ENCODE measurements at places on chromosomes 16 and 17.

DNA sequence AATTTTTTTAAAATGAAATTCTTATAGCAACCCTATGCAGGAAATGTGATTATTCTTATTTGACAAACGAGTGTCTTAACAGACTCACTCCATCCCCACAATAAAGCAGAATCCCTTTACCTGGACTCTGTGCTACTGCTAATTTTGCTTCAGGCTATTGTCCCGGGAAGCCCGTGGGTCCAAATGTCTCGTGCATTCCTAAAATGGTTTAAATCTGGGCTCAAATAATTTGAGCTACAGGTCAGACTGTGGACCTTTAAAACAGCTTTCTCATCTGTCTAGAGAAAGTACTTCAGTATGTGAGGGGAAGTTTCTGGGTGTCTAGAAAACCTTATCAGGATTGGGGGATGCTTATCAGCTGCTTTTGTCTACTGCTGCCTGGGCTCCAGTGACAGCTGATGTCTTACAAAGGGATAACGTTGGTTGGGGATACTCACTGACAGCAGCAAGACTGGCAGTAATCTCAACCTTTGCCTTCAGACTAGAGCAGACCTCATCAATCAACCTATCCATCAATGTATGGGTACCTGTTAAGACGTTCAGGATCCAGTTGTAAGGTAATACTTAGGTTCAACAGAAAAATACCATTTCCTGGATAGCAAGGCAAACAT, 197.9 kb upstream of the CDH11 start:
- H3K36me3 ChIP-seq, result no peaks in the 10 kb centered on the region
- H3K4me1 ChIP-seq, result no peaks in the 10 kb centered on the region
- no peaks in the 10 kb centered on the region for H3K27me3 ChIP-seq
- H3K4me3 ChIP-seq, result no peak overlapping the region
- no peak overlapping the region for H3K27ac ChIP-seq
- no peak for ATAC-seq

DNA sequence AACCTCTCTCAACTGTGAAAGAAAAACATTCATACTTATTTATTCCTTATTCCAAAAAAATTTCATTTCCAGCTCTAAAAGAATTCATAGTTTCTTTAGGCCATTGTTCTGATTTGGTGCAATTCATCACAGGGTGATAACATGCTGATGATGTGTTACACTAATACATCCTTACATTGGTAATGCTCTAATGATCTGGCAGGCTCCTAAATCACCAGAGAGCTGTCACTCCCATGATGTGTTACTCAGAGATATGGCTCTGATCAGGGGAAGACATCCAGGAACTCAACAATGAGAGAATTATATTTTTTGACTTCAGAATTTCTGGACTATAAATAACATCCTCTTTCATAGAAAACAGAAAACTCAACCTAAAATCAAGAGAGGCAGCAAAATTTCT, 209.3 kb downstream of the CHD9NB start:
- H3K27ac ChIP-seq, result no peak overlapping the region
- no peak for ATAC-seq
- H3K4me1 ChIP-seq, result no peaks in the 10 kb centered on the region
- no peaks in the 10 kb centered on the region for H3K27me3 ChIP-seq
- H3K4me3 ChIP-seq, result no peak overlapping the region
- H3K36me3 ChIP-seq, result no peaks in the 10 kb centered on the region

DNA sequence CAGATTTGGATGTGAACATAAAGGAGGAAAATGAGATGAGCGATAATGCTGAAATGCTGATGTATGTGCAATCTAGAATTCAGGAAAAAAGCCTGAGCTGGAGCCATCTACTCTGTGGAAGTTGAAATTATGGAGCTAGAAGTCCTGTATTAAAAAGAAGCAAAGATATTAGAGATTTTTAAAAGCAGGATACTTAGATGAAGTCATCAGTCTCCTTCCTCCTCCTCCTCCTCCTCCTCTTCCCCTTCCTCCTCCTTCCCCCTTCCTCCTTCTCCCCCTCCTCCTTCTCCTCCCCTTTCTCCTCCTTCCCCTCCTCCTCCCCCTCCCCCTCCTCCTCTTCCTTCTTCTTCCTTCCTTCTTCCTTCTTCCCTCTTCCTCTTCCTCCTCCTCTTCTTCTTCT, 823.8 kb upstream of the CA10 start:
- H3K4me3 ChIP-seq, result no peak overlapping the region
- H3K27me3 ChIP-seq, result no peaks in the 10 kb centered on the region
- H3K27ac ChIP-seq, result no peak overlapping the region
- no peaks in the 10 kb centered on the region for H3K36me3 ChIP-seq

GRCh38 chr16:10575506-10576130, 4.8 kb downstream of the EMP2 start:
- no peaks in the 10 kb centered on the region for H3K4me1 ChIP-seq
- H3K36me3 ChIP-seq, result no peaks in the 10 kb centered on the region
- no peak for ATAC-seq
- peaks cover 25% of the 10 kb centered on the region for H3K27me3 ChIP-seq
- H3K4me3 ChIP-seq, result no peak overlapping the region

DNA sequence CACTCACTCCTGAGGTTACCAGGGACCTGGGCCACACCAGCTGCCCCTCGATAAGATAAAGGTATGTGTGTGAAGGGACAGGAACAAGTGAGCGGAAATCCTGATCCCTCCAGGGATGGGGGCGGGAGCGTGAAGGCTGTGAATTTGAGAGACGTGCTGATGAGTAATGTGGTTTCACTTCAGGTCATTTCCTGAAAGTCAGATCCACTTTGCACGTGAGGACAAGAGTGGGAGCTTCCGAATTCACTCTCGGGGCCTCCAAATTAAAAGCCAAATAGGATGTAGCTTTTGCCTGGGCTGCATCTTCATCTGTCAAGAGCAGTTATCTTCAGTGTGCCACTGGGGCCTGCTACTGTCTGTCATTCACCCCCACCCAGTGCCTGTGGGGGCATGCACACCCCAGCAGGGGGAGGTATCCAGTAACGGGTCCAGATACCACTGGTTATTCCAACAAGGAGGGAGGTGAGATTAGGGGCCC, 87.4 kb upstream of the LHX1 start:
- peak; percentile 77 for ATAC-seq
- peaks cover 3% of the 10 kb centered on the region for H3K27me3 ChIP-seq
- peak overlapping the region; percentile 90 for H3K27ac ChIP-seq
- peaks cover 19% of the 10 kb centered on the region for H3K4me1 ChIP-seq

GRCh38 chr16:69768666-69769065, 6.5 kb downstream of the WWP2 start:
- peak overlapping the region; percentile 17 for H3K27ac ChIP-seq
- no peak for ATAC-seq
- H3K27me3 ChIP-seq, result no peaks in the 10 kb centered on the region
- peaks cover 43% of the 10 kb centered on the region for H3K4me1 ChIP-seq

GRCh38 chr16:1468426-1468810, 6.4 kb downstream of the CLCN7 start:
- peaks cover 10% of the 10 kb centered on the region for H3K4me1 ChIP-seq
- H3K27me3 ChIP-seq, result no peaks in the 10 kb centered on the region
- H3K4me3 ChIP-seq, result no peak overlapping the region

DNA sequence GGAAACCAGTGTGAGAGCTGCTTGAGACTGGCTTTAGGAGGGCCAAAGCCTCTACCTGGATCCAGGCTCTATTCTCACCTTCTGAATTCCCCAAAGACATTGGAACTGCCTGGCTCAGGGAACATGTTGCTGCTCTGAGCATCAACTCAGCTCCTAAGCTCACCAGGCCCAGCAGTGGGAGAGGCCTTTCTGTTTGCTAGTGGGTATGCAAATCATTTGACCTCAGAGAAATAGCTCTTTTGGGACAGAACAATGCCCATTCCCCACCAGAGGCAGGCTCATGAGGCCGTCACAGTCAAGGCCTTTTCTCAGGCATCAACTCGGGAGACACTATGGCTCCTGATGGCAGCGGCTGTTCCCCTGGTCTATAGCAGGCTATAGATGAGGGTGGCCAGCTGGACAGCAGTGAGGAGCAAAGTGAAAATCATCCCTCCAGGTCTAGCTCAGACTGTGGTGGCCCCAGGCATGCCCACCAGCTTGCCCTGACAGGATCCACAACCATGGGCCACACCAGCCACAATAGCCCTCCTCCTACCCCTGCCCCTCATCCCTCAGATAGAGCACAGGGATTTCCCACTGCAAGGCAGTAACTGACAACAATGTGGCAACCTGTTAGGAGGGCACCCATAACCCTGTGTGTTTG, 30.4 kb upstream of the GFOD2 start:
- no peaks in the 10 kb centered on the region for H3K27me3 ChIP-seq
- ATAC-seq, result no peak
- H3K27ac ChIP-seq, result peak overlapping the region; percentile 10

DNA sequence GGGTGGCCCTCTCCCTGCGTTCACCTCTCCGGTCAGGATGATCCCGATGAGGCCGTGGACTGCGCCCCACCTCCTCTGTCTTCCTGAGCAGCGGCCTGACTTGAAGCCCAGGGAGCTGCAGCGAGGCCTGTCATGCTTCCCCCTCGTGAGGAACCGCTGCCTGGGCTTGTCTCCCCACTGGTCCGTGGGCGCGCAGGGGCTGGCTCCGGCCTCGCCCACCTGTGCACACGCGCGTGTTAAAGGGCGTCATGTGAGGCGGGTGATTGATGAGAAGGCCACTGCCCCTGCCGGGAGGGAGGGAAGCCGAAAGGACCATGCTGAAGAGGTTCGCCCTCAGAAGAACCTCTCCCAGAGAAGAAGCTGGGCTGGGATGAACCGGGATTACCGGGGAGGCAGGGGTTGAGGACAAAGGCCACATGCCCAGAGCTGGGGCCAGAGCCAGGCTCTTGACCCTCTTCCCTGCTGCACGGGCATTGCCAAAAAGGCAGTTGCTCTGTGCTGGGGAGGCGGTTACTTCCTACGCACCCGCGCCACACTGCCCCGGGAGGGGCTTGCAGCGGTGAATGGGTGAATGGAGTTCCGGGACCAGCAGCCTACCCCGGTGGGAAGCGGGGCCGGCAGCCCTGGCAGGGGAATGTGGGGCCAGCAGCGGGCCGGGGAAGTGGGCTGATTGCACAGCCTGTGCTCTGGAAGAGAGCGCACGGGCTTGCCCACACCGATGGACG, 85.9 kb upstream of the GSE1 start:
- no peaks in the 10 kb centered on the region for H3K27me3 ChIP-seq
- H3K27ac ChIP-seq, result no peak overlapping the region
- H3K4me1 ChIP-seq, result peaks cover 6% of the 10 kb centered on the region
- no peaks in the 10 kb centered on the region for H3K36me3 ChIP-seq
- H3K4me3 ChIP-seq, result no peak overlapping the region

DNA sequence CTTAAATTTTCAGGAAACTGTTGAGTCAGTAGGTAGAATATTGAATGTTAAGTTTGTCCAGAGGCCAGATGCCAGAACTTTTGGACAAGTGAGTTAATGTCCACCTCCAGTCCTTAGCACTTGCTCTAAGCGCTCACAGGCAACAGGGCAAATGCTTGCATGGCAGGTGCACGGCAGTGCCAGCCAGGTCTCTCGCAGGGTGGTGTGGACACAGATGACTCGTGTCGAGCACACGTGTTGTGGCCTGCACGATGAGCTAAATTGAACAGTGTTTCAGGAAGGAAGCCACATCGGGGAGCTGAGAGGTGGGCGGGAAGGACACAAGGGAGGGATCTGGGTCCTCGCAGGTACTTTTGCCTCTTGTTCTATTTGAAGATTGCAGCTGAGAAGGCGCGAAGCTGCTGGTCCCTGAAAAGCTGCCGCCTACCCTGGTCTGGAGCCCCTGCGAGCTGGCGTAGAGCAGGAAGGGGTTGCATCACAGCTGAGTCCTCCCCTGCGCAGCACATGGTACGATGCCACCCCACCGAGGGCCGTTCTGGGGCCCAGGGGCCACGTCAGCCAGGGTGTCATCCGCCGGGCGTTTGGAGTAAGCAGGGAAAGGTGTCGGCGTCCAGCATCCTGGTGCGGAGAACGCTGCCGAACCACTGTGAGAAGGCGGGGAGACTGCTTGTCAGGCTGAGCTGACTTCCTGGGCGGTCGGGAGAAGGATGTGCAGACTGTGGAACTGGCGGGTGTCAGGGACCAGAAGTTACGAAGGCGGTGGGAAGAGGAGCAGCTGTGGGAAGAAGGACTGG, 6.3 kb downstream of the RAB40C start:
- H3K36me3 ChIP-seq, result peaks cover 4% of the 10 kb centered on the region
- peaks cover 21% of the 10 kb centered on the region for H3K4me1 ChIP-seq
- no peak for ATAC-seq
- H3K27ac ChIP-seq, result no peak overlapping the region

DNA sequence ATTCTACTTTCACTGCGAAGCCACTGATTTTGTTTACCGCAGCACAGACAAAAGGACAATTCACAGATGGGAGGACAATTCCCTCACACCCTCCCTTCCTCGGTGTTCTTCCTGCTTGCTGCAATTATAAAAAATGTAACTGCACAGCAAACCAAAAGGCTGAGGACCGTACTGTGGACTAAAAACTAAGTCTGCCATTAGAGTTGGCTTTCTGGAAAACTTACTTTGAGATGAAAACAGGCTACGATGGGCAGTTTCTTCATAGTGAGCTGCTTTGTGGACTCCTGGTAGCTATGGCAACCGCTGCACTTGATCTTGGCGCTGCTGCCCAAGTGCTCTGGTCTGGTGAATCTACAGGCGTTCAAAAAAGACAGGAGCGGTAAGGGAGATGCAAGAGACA, 35.2 kb downstream of the USP22 start:
- ATAC-seq, result no peak
- H3K36me3 ChIP-seq, result peaks cover 100% of the 10 kb centered on the region
- no peaks in the 10 kb centered on the region for H3K27me3 ChIP-seq
- H3K4me1 ChIP-seq, result no peaks in the 10 kb centered on the region

GRCh38 chr16:939941-940340, 30.8 kb downstream of the LMF1 start:
- no peak overlapping the region for H3K27ac ChIP-seq
- no peak overlapping the region for H3K4me3 ChIP-seq
- peaks cover 35% of the 10 kb centered on the region for H3K36me3 ChIP-seq

DNA sequence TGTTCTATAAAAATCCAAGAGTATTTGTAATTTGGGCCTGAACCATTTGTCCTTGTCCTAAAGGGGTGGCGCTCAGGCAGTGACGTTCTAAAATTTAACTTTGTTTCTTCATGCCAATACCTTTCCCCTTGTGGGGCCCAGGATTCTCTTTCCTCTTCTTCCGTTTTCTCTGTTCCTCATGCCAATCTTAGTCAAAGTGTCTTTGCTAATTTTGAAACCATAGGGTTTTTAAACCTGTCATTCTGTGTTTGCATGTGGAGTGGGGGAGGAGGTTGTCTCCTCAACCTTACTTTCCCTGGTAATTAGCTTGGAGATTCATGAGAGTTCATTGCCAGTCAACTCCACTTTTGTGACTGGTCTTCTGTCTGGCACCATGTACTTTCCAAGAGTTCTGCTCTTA, 337.1 kb downstream of the MAF start:
- H3K27ac ChIP-seq, result peak overlapping the region; percentile 94
- no peaks in the 10 kb centered on the region for H3K27me3 ChIP-seq
- ATAC-seq, result no peak
- H3K4me1 ChIP-seq, result peaks cover 54% of the 10 kb centered on the region
- H3K36me3 ChIP-seq, result no peaks in the 10 kb centered on the region
